Kidney tubule cell (primary cell): ENCODE measurements at places on chromosomes 6 and 20.
A peak's percentile ranks its signal among the peaks of the same experiment; 100 is the strongest.

DNA sequence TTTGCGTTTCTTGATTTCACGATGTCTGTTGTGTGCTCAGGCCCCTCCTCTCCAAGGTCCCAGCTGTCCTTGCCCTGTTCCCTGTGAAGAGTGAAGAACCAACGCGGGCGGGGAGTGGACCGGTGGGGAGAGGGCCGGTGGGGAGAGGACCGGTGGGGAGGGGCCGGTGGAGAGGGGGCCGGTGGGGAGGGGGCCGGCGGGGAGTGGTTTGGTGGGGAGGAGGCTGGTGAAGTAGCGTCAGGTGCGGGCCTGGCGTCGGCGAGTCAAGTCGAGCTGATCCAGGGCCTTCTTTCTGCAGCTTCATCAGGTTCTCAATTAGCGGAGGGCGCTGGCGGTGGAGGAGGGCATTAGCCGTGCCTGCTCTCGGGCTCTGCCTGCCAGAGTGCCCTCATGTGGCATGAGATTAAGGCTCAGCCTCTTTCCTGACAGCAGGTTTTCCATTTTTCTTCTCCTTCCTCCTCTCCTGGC is 21.2 kb upstream of the BHLHE23 start:
- peak; percentile 35 for DNase-seq

GRCh38 chr6:125910527-125910926 is 46.0 kb upstream of the HINT3 start:
- DNase-seq = peak; percentile 29

DNA sequence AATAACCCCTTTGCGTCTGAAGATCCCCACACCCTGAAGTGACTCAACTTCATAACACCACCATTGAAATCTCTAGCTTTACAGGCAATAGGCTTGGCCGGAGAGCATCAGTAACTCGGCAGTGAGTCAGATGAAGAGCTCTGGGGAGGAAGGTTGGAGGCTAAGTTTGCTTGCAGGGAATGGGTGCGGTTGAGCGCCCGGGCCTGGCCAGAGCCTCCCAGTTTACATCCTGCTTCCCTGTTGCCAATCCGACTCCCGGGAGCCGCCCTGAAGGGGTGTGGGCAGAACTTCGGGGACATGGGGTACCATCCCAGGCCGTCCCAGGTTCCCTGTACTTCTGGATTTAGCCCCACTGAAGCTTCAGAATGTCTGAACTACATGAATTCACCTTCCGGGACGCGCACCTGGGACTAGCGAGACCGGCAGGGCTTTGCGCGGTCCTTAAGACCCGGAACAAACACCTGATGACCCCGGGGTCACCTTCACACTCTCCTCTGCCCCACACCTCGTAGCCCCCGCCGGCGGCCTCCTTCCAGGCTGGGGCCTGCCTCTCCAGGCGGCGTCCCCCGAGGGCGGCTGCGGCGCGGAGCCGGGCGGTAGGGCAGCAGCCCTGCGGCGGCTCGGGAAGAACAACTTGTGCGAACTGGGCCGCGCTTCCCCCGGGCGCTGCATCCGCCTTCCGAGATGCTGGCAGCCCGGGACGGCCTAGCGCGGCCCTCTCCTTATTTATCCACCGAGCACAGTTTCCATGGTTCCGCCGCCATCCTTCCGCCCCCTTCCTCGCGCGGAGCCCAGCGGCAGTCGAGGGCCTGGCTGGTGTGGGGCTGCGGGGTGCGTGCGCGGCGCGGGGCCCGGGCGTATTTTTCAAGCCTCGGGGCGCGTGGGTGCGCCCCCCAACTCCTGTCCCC is 56.6 kb upstream of the RREB1 start:
- peak; percentile 94 for DNase-seq

DNA sequence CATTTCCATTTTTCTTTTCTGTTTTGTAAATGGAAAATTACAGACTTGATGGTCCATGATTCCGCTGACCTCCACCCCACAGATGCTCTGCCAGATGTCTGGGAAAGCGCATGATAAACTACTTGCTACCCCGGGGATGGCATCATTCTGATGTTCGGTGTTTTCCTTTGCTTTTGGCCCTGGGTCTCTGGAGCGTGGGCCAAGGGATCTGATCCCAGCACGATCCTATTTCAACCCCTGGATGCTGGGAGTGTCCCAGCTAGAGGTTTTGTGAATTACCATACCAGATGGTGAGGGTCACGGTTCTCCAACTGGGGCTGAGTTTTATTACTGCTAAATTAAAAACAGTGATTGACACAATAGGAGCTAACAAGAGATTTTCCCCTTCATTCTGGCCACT is 25.2 kb upstream of the MYLIP start:
- no peak for DNase-seq

DNA sequence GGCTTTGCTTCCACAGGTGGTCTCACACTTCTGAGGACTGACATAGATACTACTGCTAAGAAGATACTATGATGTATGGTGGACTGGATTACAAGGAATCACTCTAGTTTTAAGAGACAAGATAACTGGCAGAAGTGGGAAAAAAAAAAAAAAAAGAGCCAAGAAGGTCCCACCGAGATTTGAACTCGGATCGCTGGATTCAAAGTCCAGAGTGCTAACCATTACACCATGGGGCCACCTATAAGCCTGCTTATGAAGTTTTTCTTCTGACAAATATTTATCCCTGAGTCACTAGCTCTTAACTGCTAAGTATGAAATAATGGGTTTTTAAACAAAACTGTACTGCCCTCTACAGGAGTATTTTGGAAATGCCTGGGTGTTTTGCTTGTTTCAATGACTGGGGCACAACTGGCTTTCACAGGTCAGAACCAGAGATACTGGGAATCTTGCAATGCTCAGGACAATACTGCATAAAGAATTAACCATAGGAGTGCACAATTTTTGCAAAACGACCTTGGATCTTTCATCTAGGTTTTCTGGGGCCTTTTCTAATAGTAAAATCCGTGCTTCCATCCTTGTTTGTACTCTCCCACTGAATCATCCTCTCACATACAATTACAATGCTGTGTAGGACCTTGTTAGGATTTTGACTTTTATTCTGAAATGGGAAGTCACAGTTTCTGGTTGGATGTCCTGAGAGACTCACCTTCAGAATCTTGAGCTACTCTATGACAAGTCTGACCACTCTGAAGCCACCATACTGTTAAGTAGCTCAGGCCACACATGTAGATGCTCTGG is 116.3 kb downstream of the OR2B2 start:
- peak; percentile 92 for DNase-seq

GRCh38 chr20:53872561-53873229 is 197.7 kb downstream of the BCAS1 start:
- DNase-seq = peak; percentile 84

DNA sequence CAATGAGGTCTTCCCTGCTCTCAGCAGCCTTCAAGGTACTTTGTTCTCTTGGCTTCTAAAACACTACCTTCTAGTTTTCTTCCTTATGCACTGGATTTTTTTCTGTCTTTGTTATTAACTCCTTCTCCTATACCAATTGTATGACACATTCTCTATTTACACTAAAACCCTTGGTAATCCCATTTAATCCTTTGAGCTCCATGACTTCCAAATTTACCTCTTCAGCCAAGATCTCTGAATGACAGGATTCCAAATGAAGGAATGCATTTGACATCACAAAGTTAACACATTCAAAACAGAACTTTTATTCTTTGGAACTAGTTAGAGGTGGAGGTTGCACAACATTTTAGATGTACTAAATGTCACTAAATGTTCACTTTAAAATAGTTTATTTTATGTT is 86.6 kb upstream of the SAMD5 start:
- no peak for DNase-seq

- DNase-seq = peak; percentile 82
These were observed 20.2 kb upstream of the TTK start for GRCh38 chr6:79984261-79984660.

GRCh38 chr6:31558631-31559500 is 11.5 kb downstream of the NFKBIL1 start:
- no peak for DNase-seq

GRCh38 chr6:111721753-111722154 is 116.1 kb upstream of the TRAF3IP2 start:
- DNase-seq = peak; percentile 27
